ENCODE measurements at places on chromosomes 11 and 22.

DNA sequence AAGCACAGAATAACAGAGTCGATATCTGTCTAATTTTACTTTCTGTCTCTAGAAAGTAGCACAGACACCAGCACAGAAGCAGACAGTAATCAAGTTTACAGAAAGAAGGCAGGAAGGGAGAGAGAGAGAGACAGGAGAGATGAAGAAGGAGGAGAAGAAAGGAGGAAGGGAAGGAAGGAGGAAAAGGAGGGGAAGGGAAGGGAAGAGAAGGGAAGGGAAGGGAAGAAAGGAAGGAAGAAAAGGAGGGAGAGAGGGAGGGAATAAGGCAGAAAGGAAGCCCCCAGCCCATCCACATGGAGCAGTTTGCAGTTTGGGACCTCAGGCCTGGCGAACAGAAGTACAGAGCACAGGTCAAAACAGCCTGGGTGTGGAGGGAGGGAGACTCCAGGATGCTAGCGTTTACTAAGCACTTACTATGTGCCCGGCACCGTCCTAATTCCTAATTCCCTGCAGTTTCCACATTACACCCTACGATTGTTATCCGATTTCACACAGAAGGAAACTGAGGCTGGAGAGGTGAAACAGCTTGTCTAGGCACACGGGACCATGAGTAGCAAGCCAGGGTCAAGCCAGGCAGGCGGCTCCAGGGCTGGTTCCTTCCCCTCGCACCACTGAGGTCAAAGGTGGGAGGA, 46.0 kb upstream of the WNT7B start:
- no peak for DNase-seq

DNA sequence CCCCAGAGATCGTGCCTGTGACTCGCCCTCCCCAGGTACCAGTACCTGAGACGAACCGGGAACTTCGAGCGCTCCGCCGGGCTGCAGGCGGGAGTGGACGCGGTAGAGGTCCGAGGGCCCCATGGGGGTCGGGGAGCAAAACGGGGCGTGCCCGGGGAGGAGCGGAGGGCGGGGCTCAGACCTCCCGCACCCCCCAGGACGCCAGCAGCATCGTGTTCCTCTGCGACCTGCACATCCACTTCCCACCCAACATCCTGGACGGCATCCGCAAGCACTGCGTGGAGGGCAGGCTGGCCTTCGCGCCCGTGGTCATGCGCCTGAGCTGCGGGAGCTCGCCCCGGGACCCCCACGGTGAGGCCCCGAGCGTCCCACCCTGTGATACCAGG, 10.8 kb downstream of the B4GALNT4 start:
- no peak for DNase-seq

GRCh38 chr22:44601725-44602124, 100.3 kb upstream of the PRR5 start:
- DNase-seq = no peak

DNA sequence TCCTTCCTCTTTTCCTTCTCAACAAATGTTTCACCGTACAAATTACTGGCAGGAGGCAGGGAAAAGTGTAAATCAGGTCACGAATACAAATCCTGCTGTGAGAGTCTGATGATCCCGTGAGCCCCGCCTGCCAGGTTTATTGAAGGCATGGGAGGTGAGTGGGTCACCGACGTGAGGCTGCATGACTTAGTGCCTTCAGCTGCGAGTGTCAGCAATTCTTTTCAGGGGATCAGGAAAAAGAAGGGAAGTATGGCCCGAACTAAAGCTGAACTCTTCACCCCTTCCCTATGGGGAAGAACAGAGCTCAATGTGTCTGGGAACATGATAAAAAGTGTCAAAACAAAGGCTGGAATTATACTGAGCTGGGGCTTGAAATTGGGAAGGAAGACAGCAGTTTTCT, 166.2 kb downstream of the OPCML start:
- DNase-seq = no peak

DNA sequence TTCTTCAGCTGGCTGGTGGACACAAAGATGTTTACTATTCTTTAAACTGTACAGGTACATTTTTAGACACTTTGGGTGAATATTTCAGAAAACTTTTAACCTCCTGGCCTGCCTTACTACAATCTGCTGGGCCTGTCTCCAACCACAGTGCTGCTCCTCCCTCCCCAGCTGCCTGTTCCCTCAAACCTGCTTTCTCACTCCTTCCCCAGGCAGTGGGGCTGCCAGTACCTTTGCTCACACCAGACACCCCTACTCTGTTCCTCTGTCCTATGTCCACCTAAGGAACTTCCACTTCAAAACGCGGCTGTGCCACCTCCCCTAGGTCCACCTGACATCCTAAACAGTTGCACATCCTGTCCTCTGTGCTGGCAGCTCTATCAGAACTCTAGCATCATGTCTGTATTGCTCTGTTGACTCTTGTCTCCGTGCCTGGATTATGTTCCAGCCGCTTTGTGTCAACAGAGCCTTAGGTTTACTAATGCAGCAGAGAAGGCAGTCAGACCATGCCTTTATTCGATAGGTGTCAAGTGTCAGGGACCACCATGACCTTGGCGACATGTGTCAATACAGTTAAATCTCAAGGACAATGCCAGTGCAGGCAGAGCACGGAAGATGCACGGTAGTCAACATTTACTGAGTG, 13.4 kb downstream of the ZP1 start:
- DNase-seq = no peak

- no peak for DNase-seq
These were observed 15.2 kb downstream of the ROBO4 start for GRCh38 chr11:124882339-124883071.

DNA sequence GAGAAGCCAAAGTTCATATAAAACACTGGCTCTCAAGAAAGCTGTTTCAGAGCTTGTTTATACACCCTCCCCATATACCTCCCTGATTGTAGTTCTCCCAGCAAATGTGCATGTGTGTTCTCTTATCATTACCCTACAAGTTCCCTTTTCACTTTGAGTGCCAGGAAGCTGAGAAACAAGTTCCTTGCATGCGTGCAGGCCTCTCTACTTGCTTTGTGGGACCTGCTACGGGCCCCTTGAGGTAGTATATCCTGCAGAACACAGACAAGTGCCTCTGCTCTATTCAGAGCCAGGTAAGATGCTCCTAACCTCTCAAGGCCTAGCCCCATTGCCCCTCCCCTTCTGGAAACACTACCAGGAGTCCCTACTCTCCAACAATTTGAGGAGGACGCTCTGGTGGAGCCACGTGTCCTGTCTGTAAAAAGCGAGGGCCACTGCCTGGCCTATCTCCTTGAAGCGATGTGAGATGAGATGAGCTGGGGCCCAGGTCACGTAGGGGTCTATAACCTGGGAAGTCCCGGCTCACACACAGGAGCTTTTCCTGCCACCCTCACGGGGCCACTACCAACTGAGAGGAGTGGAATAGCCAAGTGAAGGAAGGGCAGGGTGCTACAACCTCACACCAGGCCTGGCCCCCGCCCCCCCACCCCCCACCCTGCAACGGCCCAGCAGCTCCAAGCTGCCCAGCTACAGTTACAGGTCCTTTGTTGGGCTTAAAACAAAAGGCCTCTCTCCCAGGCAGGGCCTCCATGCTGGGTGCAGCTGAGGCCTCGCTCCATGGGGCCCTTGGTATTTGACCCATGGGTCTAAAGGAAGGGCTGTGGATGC, 2.6 kb upstream of the ATP5MGL start:
- DNase-seq = no peak

DNA sequence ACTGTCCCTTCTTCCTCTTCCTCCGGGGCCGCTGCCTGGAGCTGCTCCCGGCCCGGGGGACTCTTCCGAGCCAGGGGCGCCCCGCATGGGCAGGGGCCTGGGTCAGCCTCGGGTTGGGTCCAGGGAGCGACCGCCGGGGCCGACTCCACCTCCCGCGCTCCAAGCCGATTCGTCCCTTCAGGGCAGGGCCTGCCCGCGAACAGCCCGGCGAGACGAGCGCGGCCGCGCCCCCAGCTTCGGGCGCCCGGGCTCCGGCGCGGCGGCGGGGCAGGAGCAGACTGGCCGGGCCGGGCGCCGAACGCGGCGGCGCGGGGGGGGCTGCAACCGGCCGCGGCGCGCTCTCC, at the start of gene LARGE1:
Gene LARGE1, minus strand, starts transcription at position 280 of the 344 bp plus-strand sequence.
- DNase-seq = no peak

DNA sequence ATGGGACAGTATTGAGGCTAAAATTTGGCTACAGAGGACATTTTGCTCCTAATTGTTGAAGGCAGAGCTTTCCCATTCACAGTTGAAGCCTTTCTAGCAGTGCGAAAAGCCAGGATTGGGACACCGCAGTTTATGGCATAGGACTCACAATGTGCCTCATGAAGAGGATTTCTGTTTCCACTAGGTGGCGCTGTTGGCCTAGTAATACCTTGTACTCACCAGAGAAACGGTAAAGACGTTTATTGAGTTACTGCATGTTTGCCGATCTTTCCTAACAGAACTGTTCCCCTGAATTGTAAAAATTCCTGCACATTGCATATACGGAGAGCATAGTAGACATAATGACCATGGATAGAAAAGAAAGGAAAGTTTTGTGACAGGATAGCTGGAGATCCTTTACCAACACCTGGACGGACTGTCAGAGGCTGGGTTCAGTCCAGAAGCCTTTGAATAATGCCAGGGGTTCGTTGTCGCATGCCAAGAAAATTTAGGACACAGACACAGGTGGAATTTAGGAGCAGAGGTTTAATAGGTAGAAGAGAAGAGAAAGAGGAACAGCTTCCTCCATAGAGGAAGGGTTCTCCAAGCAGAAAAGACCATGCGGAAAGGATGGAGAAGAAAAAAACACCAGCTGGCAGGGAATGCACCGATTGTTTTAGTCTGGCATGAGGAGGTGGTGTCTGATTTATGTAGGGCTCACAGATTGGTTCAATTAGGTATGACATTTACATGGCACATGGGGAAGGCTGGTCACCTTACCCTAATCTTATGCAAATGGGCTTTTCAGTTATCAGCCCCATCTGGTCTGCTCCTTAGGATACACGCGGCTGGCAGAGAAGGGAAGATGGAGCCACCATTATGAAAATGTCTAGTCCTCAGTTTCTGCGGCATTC, 10.8 kb upstream of the OR51D1 start:
- DNase-seq = peak; percentile 43

- no peak for DNase-seq
These were observed 62.8 kb downstream of the NRXN2 start for GRCh38 chr11:64660205-64660604.

- no peak for DNase-seq
These were observed 43.7 kb upstream of the NUP160 start for GRCh38 chr11:47891886-47892285.

DNA sequence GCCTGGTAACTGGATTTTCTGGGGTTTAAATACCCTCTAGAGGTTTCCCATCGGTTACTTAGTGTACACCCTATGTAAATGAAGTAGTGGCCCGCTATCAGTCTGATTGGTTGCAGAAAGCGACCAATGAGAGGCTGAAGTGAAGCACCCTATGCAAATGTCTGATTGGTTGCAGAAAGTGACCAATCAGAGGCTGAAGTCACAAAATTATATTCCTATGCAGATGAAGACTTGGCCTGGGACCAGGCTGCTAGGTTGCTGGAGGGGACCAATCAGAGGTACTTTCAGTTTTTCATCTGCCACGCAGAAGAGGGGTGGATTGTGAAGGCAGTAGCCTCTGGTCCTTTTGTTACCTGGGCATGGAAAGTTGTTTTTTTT, 134.8 kb downstream of the TBC1D22A start:
- peak; percentile 4 for DNase-seq

- DNase-seq = no peak
These were observed 21.2 kb upstream of the OR10A5 start for GRCh38 chr11:6824136-6824823.

GRCh38 chr11:119594639-119595249, 134.3 kb downstream of the NECTIN1 start:
- DNase-seq = no peak

- DNase-seq = no peak
These were observed 2.9 kb downstream of the ALDH3B1 start for GRCh38 chr11:68012843-68013610.

GRCh38 chr11:123564221-123564620, 90.2 kb downstream of the SCN3B start:
- DNase-seq = no peak

GRCh38 chr11:9565822-9566560, 7.5 kb upstream of the WEE1 start:
- peak; percentile 65 for DNase-seq

- no peak for DNase-seq
These were observed 14.3 kb upstream of the HPX start for GRCh38 chr11:6455070-6455469.

GRCh38 chr22:36733271-36733670, 29.7 kb upstream of the CACNG2 start:
- DNase-seq = no peak

DNA sequence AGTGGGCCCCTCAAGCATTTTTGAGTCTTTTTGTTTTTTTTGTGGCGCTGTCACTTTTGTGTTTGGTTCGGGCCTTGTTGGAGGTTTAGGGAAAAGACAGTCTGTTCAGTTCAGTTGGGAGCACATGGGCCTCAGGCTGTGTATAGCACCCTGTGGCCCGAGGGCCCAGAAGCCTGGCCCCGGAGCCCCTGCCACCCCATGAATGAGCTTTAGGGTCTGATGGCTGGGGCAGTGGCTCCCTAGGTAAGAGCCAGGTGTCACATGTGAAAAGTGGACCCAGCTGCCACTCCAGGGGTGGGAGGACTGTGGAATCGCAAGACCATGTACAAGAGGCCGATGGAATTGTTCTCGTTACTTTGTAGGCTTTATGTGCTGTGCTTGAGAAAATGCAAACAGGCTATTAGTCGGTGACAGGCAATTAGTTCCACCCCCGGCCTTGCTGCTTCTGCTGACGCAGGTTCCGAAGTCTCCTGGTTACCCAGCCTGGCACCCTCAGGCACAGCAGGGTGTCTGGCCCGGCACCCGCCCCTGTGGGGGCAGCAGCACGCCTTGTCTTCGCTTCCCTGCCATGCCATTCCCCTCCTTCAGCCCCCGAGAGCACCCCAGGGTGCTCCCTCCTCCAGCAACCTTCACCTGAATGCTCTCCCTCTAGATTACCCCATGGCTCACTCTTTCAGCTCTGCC, 38.2 kb upstream of the PARVG start:
- no peak for DNase-seq

DNA sequence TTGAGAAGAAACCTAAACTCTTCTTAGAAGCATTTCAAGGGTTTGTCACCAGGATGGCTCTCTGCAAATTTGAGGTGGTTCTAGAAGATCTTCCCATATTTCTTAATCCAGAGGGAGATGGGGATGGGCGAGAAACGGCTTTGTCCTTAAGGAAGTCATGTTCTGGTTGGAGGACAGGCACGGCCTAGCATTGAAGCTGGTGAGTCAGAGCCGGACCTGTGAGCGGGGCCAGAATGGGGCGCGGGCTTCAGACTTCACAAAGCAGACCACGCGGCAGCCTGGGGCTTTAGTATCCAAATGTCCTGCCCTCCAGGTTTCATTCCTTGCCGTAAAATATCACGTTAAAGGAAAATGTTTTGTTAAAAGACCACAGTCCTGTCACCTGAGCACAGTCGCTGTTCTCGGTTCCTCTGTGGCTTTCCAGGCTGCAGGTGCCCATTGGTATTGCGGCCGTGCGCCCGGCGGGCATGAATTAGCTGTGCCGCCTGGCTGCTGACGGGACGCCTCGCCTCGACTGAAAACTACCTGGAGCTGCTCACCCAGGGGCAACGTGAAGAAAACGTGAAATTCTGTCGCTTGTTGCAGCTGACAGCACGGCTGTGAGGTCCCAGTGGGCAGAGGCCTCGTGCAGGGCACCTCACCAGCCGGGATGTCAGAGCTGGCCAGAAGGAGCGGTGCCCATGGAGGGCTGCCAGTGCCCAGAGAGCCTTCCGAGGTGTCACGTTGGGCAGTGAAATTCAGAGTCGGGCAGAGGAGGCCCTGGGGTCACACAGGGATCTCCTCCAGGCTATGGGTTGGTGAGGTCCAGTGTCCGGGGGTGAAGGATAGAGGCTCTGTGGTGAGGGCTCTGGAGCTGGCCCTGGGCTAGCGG, 59.0 kb downstream of the LRP5 start:
- DNase-seq = no peak
